A172 (cell line): ENCODE measurements at places on chromosomes 6 and 20.

- no peak for DNase-seq
These were observed 516.2 kb downstream of the PKHD1 start for GRCh38 chr6:51571168-51571567.

DNA sequence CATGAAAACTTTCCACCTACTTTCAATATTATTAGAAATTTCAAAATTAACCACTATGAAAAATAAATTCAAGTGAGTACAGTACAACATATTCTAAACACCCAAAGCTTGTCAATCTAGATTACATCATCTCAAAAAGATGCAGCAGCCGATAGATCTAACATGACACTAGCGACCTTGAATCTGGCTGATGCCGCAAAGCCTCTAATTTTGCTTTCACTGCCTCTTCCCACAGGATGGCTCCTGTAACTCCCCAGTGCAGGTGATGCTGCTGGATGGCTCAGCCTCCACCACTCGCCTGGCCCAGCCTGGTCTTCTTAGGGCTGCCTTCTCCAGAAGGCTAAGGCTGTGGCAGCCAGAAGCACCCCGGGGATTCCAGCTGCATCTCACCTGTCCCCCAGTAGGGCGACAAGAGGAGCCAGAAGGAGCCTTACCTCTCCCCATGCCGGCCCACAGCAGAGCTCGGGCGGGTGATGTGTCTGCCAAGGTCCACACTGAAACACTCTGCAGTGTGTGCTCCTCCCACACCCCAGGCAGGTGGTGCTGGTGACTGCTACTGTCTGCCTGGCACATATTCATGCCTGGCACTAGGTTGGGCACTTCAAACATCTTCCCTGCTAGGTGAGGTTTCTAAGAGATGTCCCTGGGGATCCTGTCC is 82.1 kb downstream of the SLC23A2 start:
- no peak for DNase-seq

DNA sequence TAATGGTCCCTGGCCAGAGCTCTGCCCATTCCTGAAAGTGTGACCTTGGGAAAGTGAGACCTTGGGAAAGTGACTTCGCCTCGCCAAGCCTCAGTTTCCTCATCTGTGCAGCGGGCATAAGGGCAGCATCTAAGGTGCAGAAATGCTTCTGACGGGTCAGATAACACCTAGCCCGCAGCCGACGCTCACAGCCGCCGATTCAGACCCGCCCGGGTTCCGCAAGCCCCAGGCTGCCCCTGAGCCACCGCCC is 486 bp downstream of the FKBP1A start:
- DNase-seq, result no peak

GRCh38 chr6:140041571-140042332 is 667.3 kb upstream of the CITED2 start:
- DNase-seq, result no peak

GRCh38 chr20:8150591-8150990 is 18.5 kb downstream of the PLCB1 start:
- DNase-seq, result no peak

DNA sequence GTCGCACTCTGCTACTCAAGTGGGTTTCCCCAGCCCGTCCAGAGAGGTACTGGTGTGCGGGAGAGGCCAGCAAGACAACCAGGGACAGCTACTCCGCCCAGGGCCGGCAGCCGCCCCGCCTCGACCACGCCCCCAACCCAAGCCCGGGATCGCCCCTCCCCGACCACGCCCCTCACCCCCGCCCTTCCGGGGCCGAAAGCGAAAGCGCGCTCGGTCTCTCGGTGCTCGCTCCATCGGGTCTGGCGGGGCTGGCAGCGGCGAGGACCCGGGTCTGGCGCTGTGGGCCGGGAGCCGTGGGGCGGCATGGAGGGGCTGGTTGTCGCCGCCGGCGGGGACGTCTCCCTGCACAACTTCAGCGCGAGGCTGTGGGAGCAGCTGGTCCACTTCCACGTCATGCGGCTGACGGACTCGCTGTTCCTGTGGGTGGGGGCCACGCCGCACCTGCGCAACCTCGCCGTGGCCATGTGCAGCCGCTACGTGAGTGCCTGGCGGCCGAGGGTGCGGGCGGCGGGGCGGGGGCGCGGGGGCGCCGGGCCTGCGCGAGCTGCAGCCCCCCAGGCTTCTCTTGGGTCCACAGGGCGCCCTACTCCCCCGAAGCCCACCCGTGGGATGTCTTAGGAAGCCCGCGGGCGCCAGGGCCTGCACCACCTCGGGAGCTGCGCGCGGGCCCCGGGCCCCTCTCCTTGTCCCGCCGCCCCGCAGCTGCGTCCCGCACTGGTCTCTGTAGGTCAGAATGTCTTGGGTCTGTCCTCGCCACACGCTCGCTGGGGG is at the start of gene PSMG4:
TSS of gene PSMG4 (plus strand) at position 228 of the 771 bp plus-strand sequence. CDS start at position 304, 76 bp downstream.
- DNase-seq, result peak; percentile 83

DNA sequence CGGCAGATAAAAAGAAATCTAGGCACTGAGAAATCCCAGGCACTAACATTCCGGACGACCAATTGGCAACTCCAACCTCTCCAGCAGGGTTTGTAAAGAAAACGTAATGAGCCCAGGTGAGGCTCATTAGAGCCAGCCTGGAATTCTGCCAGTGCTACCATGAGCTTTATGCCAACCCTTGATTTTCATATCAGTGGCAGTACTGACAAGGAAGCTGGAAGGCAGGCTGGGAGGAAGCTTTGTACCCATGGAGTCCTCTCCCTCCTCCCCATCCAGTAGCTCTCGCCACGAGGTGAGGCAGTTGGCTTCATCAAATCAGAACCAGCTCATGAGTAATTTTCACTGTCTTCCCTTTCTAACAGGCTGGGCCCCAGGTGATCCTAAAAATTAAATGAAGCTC is 250.2 kb downstream of the ZNF217 start:
- no peak for DNase-seq

- DNase-seq, result no peak
These were observed 30.8 kb downstream of the SF3B5 start for GRCh38 chr6:144064402-144065212.

GRCh38 chr6:107400616-107401147 is 58.7 kb downstream of the PDSS2 start:
- no peak for DNase-seq
